Activated CD8-positive, alpha-beta memory T cell treated with anti-CD3 and anti-CD28 coated beads for 48 hours (primary cell): ENCODE measurements at places on chromosomes 7 and 10.

DNA sequence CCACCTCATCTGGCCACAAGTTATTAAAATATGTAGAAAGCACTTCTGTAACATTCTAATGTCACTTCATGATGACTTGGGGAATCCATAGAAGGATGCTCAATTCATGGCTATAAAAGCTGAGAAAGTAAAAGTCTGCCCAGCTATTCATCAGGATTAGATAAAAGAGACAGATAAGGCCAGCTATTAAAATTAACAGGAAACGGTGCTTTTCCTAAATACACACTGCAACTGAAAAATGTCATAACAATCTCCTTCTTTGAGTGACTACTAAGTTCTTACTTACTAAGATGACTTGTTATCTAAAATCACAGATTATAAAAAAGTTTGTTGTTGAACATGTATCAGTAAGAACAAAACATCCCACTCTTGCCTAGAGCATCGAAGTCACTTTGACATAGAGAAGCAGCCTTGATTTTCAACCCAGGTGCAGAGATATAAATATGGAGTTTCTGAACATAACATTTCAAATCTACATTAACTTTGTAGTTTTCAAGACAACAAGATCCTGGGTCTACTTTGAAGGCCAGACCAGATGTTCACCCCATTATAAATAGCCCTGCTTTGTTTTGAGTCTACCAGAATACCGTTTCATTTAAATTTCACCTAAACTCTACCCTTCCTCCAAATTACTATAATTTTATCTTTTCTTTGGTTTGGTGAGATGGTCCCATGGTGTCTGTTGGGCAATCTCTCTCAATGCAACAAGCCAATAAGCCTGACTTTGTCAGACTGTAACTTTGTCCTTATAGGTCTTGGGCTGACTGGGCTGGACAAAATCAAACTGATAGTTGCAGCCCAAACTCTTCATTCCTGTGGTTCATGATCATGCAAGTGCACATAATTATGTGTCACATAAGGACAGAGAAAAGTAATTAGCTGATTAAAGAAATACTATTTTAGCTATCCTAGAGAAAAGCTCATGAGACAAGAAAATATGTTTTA is 24.0 kb downstream of the HYCC1 start:
- DNase-seq, result no peak

DNA sequence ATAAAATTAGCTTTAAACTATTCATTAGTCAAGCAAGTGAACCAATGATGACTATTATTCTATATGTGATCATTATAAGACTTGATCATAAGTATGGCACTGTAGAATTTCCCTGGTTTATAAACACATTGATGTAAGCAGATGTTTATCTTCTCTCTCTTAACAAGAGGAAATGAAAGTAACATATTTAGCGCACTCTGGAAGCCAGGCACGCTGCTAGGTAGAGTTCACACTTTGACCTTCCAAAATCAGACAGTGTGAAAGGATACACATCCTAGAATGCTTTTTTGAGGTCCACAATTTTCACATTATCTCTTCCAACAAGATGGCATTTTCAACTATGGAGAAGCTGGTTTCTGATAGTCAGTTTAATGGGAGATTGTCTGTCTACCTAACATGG is 529.4 kb upstream of the IGFBP3 start:
- DNase-seq, result no peak

DNA sequence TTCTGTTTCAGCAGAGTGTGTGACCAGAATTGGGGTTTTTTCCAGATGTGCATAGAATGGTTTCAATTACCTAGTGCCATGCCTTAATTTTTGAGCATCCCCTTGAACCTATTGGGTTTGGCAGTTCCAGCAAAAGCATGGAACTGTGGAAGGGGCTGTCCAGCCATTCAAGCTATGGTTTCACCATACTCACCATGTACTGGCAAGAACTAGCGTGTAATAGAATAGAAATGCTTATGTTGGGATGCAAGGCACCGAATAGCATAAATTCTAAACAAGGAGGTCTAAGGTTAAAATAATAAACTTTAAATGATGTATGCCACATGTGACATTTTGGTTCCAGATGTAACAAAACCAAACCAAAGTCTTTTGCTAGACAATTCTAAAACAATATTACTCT is 91.4 kb downstream of the MTERF1 start:
- no peak for DNase-seq

GRCh38 chr7:123599766-123600165 is 1.9 kb upstream of the ASB15 start:
- no peak for DNase-seq

- no peak for DNase-seq
These were observed 139.8 kb downstream of the ADARB2 start for GRCh38 chr10:1597370-1598146.

GRCh38 chr7:155964543-155964942 is 152.3 kb upstream of the SHH start:
- DNase-seq, result no peak
